ENCODE measurements at places on chromosomes 7 and 10.

- DNase-seq, result no peak
Measured at GRCh38 chr7:44290252-44290620, 35.2 kb downstream of the CAMK2B start.

DNA sequence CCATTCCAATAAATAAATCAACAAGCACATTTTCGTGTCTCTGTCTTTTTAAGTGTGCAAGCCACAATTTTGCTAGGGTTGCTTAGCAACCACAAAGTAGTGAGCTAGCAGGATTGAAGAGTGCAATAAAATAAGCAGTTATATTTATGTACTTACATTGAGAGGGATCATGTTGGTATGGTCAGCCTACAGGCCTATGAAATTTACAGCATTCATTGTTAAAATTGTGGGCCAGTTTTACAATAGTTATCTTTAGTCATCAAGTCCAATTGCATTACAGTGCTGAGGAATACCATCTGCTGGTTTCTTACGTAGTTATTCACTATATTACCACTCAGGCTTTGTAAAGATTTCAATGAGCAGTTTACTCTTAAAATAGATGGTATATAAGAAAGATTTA is 192.5 kb upstream of the POT1 start:
- DNase-seq, result no peak

GRCh38 chr7:149624006-149624405 is 126.4 kb upstream of the ZNF746 start:
- DNase-seq, result peak; percentile 21

DNA sequence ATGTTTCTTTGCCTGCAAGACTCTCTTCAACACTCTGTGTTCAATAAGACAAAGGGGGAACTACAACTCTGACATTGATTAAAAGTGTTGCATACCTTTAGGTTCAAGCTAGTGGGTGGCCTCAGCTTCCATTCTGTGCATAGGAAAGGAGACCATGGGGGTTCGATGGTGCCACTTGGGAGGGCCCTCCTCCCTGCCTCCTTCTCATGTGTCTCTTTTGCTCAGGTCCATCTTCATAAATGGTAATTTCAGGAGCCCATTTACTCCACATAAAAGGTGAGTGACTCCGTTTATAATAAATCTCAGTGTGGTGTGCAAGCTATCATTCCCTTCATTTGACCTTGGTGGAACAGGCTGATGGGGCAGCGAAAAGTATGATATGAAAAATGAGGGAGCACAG is 285.1 kb downstream of the LRMDA start:
- DNase-seq, result no peak

DNA sequence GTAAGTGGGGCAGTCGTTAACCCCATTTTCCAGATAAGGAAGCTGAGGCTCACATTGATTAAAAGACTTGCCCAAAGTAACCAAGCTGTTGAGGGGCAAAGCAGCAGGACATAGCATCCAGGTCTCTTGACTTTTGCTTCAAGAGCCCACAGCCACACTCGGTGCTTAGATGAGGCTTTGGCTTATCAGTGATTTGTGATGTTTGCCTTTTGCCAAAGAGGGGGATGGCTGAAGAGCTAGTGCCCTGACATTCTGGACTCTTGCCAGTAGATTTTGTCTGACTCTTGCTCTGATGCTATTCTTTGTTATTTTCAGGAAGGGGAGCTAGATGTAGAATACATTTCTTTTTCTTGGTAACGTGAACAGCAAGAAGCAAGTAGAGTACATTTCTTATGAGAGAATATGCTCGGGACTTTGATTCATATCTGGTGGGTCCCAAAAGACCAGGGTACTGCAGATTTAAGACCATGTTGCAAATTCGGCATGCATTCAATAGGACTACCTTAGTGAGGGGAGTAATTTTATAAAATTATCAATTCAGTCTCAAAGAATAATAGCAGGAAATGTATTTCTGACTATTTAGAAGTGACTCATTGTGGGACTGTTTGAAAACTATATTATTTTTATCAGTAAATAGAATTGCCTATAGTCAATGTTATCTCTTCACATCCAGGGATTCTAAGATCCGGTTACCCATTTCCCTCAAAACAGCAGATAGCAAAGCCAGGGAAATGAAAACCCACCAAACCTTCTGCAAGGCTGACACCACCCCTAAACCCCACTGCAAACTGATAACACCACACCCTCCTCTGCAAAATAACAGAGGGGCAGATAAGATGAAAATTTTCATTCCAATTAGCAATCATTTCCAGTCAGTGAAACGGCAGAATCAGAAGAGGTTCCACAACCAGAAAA is 180.0 kb upstream of the BMPER start:
- DNase-seq, result no peak

DNA sequence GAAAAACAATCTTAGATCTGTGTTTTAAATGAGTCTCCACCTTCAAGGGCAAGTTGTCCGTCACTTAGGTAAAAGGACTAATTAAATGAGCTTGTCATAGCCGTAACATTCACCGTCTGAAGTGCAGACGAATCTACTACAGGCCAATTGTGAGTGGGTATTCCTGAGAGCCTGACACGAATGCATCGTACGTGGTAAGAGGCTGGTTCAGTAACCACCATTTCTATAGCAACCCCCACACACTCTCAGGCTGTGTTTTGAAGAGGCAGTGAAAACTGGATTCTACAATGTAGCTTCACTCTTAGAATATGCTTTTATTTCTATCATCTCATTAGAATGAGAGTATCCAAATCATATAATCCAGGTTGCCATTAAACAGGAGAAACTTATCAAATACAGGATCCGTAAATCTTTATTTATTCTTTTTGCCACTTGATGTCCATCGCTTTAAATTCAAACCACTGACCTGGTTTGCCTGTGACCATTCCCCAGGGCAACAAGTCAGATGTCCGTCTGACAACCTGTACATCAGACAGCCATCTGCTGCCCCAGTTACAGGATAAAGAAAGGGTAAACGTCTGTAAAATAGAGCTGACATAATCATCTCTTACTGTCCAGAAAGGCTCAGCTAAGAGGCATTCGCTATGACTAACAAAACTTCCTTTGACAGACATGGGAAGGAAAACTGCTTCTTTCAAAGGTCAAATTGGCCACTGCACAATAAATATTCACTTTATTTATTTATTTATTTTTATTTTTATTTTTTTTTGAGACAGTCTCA is 70.3 kb upstream of the NMT2 start:
- DNase-seq, result no peak

DNA sequence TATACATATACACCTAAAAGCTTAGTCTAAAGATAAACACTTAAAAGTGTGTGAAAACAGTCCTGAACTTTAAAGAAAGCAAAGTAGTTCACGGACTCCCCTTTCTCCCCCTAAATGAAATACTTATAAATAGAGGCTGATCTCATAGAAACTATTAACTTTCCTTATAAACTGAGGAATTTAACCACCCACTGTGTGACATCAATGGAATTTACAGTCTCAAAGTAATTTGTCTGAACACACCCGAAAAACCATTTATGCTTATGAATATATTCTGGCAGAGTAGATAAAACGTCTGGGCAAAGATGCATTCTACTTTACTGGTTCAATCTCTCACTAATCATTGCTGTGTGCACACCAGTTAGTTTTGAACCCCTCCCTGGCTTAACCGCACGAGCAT is 181.8 kb upstream of the DGKB start:
- no peak for DNase-seq

DNA sequence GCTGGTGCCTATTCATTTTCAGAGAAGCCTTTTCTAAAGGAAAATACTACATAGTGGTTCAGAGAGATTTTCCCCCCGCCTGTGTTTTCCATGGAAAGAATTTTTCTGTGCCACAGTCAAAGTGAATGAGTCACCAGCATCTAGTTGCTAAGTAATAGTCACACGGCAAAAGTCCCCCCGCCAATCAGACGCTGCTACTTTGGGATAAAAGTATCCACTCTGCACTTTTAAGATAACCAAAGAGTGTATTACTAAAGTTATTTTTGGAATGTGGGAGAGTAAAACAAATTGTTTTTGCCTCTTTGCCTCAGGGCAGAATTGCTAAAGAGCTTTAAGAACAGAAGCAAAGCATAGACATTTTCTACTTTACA is 23.5 kb downstream of the ABLIM1 start:
- DNase-seq, result no peak

- DNase-seq, result no peak
Measured at GRCh38 chr7:24769014-24769830, 12.0 kb upstream of the GSDME start.

GRCh38 chr7:17176371-17177032 is 122.0 kb upstream of the AHR start:
- DNase-seq, result no peak

- DNase-seq, result no peak
Measured at GRCh38 chr7:23434147-23434917, 36.0 kb downstream of the IGF2BP3 start.

- no peak for DNase-seq
Measured at GRCh38 chr7:82257118-82257695, 186.4 kb downstream of the CACNA2D1 start.

- peak; percentile 16 for DNase-seq
Measured at GRCh38 chr10:103859161-103860086, 4.0 kb upstream of the SH3PXD2A start.

- DNase-seq, result no peak
Measured at GRCh38 chr7:134933460-134934068, 52.7 kb upstream of the AGBL3 start.

DNA sequence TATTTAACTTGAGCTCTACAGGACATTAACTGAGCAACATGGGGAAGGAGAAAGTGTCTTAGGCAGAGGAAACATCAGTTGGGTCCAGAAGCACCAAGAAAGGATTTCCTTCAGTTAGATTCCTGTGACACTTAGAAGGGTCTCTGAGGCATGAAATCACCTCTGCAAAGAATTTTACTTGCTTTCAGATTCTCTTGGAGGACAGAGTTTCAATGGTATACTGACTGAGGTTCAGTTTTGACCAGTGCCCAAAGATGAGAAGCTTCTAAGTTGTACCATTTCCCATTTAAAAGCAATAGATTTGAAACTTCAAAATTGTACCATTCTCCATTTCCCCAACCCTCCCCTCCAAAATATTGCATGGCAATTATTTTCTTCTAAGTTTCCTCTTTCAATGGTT is 102.4 kb downstream of the CHCHD3 start:
- no peak for DNase-seq

- no peak for DNase-seq
Measured at GRCh38 chr10:71312811-71313789, 6.0 kb upstream of the SLC29A3 start.

- DNase-seq, result no peak
Measured at GRCh38 chr7:67267914-67268313, 271.3 kb downstream of the TYW1 start.

- DNase-seq, result no peak
Measured at GRCh38 chr10:79994556-79994955, 45.7 kb upstream of the SFTPD start.

GRCh38 chr10:88865281-88865876 is 13.7 kb upstream of the ANKRD22 start:
- DNase-seq, result no peak

DNA sequence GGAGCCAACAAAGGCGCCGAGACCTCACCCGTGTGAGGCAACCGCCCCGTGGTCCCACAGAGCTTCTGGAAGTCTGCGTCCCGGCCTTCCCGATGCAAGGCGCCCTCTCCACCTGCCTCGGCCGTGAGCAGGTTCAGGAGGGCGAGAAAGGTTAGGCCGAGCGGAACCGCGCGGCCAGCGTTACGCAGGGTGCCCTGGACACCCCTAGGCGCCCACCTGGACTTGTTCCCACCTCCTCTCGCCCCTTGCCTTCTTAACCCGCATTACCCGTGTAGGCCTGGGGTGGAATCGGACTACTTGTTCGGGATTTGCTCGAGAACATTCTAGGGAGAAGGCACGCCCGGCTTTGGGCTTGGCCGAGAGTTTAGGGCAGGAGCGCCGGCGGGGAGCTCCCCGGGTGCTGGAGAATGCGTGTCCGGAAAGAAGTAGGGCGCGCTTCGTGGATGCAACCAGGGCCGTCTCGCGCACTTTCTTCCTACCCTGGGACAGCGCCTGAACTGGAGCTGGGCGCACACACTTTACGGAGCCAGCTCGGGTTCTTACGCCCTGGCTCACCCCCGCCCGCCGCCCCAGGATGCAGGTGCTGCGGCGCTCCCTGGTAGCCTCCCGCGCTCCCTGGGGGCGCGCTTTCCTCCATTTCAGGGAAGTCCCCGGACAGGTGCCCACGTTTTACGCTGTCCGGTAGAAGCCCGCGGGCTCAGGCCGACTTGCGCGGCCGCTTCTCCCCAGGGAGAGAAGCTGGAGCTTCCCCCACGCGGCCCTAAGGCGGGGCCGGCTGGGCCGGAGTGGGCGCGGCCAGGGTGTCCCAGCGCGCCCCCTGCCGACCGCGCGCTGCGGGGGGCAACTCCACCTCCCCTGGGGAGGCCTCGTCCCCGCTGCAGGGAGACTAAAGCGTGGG is 74.5 kb downstream of the INSIG1 start:
- no peak for DNase-seq

- no peak for DNase-seq
Measured at GRCh38 chr10:25017661-25018060, 1.2 kb downstream of the THNSL1 start.

DNA sequence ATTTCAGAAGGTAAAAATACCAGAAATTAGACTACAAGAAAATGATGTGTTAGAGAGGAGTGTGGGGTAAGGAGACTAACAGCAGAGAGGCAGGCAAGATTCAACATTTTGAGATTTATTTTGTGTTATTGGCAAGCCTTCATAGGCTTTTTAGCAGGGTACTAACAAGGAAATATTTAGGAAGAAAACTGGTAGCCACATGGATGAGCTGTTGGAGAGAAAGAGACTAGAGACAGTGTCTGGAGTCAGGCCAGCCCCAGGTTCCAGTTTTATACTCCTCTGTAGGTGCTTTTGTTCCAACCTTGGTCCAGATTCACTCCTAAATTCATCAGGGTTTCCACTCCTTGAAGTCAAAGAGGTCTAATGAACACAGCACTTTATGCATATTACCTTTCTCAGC is 41.1 kb downstream of the GPRIN2 start:
- no peak for DNase-seq

DNA sequence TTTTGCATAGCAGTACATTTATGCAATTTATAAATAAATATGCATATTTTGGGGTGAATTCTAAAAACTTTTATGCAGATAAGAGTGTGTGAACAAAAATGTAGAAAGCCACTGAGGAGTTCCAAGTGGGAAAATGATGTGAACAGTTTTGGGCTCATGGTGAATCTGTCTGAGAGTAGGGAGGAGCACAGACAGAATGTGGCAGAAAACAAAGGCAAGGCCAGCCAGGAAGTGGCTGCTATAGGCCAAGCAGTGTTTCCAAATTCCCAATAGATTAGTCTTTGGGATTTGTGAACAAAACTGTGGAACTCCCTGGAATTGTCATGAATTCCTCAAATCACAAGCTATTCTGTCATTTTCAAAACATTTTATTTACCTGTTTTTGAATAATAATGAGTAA is 73.6 kb upstream of the AMPH start:
- no peak for DNase-seq

- peak; percentile 32 for DNase-seq
Measured at GRCh38 chr10:14382022-14382421, 51.3 kb upstream of the FRMD4A start.

- DNase-seq, result no peak
Measured at GRCh38 chr10:3425716-3426115, 253.1 kb upstream of the PITRM1 start.

- DNase-seq, result no peak
Measured at GRCh38 chr10:26381986-26382385, 56.2 kb upstream of the APBB1IP start.
